Uterus (tissue), 4 donors: ENCODE measurements at places on chromosomes 2 and 18.

DNA sequence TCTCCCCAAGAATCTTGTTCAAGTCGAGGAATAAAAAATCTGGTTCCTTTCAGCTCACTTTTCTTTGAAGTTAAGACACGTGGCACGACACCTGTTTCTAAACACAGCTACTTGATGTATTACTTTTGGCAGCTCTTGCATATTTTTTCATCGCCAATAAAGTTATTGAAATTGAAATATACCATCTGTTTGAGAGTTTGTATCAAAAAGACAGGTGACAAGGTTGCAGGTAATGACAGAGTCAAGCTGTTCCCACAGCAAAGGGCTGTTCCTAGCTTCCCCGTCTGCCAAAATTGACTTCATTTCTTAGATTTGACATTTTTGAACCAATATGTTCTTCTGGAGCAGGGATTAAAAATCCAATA lies 5.5 kb upstream of the GPR45 start:
- no peak for DNase-seq

- peak; percentile 57 for DNase-seq
Measured at GRCh38 chr2:10285556-10286198, 17.0 kb upstream of the HPCAL1 start.

DNA sequence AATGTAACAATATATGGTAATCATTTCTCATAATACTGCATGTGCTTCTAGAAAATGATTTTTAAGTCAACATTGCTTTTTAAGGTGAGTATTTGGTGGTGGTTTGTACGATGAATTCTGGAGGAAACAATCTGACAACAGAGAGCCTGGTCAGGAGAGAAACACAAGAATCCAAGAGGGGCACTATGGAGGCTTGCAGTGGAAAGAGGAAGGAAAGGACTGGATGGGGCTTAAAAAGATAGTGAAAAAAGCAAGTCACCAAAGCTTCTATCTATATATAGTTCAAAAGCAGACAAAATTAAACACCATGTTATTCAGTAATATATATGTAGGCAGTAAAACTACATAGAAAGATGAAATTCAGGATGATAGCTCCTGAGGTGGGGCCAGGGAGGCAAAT lies 109.4 kb upstream of the SERTAD2 start:
- no peak for DNase-seq

GRCh38 chr2:220946552-220946951 lies 625.6 kb downstream of the EPHA4 start:
- no peak for DNase-seq

DNA sequence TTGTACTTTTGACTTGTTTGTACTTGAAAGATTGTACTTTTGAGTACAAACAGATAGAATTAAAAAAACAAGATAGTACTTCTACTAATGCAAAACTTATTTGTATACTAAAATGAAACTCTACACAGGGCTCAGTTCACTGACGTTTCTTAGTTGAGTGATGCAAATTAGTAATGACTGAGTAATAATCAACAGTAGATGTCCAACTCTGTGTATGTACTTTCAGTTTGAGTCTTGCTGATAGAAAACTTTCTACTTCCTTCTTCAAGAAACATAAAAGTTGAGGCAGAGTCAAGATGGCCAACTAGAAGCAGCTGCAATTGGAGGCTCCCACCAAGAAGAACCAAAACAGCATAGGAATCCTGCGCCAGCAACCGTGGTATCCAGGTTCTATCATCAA lies 585.0 kb downstream of the NR4A2 start:
- DNase-seq = no peak

DNA sequence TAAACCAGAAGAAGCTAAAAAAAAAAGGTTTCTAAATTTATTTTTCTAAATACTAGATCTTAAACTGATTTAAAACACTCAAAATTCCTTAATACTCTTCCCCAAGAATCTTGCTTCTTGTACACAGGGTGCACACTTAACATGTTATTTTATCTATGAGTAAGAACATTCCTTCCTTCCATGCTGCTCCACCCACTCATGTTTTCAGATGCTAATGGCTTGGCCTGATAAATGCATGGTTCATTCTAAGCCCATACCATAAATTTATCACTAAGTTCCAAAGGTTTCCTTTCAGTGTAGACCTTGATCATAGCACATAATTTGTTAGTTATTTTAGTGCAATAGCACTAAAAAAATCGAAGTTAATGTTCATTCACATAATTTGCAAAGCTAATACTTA lies 8.1 kb downstream of the FBXO48 start:
- no peak for DNase-seq

- DNase-seq = no peak
Measured at GRCh38 chr18:74622072-74622471, 24.4 kb downstream of the ZNF407 start.

DNA sequence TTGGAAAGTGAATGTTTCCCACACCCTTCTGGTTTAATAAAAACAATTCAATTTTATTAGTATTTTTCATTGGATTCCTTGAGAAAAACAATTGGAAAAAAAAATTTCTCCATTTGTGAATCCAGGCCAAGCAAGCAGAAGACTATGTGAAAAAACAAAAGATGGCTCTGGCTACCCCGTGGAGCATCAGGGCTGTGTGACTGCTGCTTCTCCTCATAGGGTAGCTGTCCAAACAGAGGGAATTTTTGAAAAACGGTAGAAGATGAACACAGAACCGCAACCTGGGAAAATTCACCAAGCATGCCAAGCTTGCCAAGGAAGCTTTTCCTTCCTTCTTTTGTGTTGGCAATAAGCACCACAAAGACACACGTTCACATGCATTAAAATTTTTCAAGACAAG lies 71.3 kb upstream of the ACVR2A start:
- DNase-seq = no peak

DNA sequence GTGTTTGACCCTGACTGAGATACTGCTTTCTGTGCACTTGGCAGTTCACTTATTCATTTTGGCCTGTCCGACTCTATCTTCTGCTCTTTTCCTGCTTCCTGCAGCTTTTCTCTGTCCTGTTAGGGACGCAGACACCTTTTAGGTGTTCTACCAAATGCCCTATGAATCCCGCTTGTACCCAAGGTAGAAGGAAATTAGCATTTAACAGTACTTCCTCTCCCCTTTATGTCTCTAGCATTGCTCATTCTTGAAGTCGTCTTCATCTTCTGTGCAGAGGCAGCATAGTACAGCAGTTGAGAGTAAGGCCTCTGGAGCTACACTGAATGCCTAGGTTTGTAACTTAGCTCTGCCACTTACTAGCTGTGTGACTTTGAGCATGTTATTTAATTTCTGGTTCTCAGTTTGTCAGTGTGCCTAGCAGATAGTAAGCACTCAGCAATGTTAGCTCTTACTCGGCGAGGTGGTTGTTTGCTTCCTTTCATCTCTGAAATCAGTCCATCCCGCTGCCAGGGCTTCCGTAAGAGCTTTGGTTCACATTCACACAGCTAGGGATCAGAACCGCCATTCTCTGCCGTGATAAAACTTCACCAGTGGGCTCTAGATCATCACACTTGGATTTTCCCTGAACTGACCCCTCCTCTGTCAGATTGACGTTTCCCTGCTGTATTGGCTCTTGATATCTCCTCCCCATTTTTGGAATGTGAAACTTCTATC lies 1.4 kb downstream of the CCT7 start:
- no peak for DNase-seq
